ENCODE measurements at places on chromosomes 1 and 21.

GRCh38 chr1:155171836-155172731 lies 1.0 kb downstream of the KRTCAP2 start:
- DNase-seq: no peak

GRCh38 chr1:102578804-102579203 lies 529.5 kb downstream of the COL11A1 start:
- no peak for DNase-seq

DNA sequence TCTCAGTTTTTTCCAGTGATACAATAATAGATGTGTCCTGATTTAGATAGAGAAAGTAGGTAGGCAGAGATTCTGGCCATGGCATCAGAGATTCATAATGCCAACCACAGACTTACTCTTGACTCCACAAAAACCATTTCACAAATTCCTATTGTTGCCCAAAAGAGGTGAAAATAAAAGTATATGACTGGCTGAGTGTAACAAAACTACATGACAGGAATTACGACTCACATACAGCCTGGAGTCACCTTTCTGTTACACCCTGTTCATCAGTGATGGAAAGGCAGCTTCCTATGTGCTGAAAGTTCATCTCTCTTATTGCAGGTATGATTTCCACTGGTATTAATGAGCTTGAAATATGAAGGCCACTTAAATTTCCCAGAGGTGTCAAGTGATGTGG lies 72.3 kb downstream of the MPZL1 start:
- DNase-seq: no peak

DNA sequence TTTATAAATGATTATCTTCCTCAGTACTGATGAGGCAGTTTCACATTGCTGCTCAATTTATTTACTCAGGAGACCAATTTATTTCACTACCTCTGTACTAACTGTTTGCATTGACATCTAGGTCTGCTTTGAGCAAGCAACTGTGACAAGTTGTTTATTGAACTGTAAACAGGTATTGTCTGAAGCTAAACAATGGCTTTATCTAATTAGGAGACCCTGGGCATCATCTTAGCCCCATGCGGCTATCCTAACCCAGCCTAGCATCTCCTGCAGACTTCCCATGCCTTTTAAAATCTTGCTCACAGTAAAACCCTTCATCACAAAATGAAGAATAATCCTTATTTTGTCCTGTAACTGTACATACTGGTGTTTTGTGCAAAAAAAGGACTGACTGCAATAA lies 348.2 kb downstream of the RWDD3 start:
- DNase-seq: no peak

- no peak for DNase-seq
Observed at GRCh38 chr1:214505134-214505533, 46.3 kb downstream of the PTPN14 start.

- DNase-seq: peak; percentile 44
Observed at GRCh38 chr1:184056921-184057555, 5.5 kb downstream of the TSEN15 start.

GRCh38 chr1:20368866-20369470 lies 78.3 kb downstream of the VWA5B1 start:
- DNase-seq: no peak

- no peak for DNase-seq
Observed at GRCh38 chr1:112714313-112715263, 544 bp downstream of the PPM1J start.

GRCh38 chr21:32207406-32207716 lies 71.5 kb downstream of the MIS18A start:
- DNase-seq: no peak

- DNase-seq: no peak
Observed at GRCh38 chr1:171166361-171166760, 18.7 kb upstream of the FMO2 start.

DNA sequence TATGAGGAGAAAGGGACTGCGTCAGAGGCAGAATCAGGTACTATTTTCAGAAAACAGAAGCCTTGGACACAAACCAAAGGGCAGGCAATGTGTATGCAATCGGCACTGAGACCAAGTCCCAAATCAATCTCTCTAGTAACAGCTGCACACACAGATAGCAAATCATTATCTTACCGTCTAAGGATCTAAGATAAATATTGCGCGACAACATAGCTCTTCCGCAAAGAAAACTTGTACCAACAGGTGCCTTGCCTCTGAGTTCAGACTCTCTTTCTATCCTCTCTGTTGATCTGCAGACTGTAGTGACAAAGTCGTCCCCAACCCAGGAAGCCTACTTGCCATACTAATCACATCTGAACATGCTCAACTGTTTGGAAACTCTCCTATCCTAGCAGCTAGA lies 22.6 kb upstream of the SAMD13 start:
- no peak for DNase-seq

- DNase-seq: no peak
Observed at GRCh38 chr1:158691907-158692306, 5.4 kb upstream of the SPTA1 start.

DNA sequence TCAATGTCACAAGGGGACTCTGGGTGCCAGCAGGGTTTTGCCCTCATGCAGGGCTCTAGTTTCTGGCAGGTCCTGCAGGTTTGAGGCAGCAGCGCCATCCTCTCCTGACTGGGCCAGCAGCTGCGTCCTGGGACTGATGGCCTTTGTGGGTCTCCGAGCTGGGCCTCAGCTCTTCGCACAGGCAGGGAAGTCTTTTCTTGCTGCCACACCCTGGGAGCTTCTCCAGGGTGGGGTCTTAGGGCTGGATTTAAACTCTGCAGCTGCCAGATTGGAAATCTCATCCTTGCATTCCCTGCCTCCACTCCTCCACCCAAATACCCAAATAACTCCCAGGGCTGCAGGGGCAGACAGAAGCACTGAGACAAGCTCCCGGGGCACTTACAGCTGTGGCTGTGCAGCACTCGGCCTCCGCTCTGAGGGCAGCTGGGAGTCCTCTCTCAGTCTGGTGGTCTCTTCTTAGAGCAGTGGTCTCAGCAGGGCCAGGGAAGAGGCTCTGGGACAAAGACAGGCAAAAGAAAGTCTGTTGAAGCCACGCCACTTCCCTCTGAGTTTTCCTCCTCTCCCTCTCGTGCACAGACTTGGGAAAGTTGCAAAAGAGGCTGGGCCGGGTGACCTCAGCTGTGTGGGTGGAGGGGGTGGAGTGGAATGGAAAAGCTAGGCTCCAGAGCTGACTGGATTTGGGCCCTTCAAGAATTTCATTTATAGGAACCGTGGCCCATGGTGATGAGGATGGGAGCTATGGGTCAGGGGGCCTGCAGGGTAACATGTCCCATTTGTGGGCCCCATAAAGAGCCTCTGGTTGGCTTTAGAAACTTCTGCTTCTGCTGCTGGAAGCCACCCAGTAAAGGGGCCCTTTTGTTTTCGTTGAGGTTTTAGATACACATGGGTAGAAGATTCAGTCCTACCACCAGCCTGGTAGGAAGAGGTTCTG lies at the start of gene RAB7B:
Gene RAB7B, minus strand, starts transcription at position 525 of the 931 bp plus-strand sequence. CDS start 9,260 bp downstream, outside the sequence.
- DNase-seq: no peak

- no peak for DNase-seq
Observed at GRCh38 chr1:3821908-3822307, 25.6 kb upstream of the LRRC47 start.

DNA sequence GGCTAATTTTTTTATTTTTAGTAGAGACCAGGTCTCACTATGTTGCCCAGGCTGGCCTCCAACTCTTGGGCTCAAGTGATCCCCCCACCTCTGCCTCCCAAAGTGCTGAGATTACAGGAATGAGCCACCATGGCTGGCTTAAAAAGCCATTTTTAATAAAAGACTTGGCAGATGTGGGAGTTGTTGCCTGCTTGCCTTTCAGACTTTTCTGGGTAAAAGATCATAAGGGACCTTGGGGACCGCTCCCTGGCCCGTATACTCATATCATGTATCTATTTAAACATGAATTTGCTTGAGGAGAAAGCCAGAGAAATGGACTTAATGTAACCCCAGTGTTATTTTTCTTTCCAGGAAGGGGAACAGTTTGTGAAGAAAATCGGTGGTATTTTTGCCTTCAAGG lies 23.4 kb upstream of the PODN start:
- DNase-seq: no peak

- no peak for DNase-seq
Observed at GRCh38 chr1:220906561-220907334, 27.5 kb downstream of the HLX start.

GRCh38 chr1:230863449-230863848 lies 4.9 kb downstream of the C1orf198 start:
- DNase-seq: no peak

GRCh38 chr1:36843906-36844610 lies 190.3 kb downstream of the GRIK3 start:
- DNase-seq: no peak

DNA sequence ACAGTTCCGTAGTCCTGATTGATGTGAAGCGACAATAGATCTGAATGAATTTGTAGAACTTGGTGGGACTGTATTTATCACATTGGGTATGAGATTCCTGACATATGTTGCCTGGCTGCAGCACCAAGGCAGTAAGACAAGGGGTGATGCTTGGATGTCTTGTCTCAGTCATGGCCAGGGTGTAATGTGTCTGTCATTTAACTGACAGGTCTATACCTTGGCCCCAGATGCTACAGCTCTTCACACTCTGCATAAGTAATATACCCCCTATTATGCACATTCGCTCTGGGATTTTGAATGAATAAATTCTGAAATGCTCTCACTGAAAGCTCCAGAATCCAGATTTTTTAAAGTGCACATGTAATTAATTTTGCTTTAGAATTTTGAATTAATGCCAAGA lies 47.3 kb downstream of the NTNG1 start:
- no peak for DNase-seq

DNA sequence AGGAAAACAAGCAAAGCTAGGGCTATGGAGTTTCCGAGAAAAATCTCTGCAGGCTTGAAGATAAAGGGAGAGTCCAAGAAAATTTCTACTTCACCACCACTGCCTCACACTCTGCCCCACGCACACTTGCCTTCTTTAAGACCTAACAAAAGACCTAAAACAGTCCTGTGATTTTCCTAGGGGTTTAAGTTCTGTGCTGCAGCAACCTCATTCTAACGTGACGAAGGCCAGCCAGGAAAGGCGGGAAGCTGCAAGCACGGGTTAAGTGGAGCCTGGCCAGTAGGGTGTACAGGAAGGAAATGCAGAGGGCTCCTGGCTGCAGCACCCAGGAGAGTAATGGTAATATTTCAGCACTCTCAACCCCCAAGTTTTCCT lies 1.5 kb downstream of the SPATA6 start:
- DNase-seq: peak; percentile 69

DNA sequence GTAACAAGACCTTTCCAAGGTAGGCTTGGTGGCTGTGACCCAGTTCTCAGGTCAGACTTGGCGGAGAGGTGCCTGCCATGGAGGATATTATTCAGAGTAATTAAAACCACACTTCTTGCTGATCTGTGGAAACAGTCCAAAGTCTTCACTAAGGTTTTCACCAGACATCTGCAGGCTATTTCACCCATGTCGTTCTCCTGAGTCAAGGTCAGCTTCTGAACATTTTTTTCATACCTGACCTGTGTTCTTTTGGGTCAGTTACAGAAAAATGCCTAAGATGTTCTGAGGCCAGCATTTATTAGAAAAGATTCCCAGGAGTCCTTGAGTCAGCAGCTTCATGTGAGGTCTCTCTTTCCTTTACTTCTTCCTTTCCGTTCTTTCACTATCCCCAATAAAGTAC lies 54.9 kb downstream of the RGL1 start:
- no peak for DNase-seq

GRCh38 chr21:24046829-24047443 lies 1560.3 kb downstream of the MRPL39 start:
- no peak for DNase-seq

GRCh38 chr1:7852804-7853683 lies at the start of gene UTS2:
Gene UTS2, minus strand, starts transcription at chr1:7853065. Its CDS starts 62 bp downstream, at chr1:7853003.
- no peak for DNase-seq
